ENCODE measurements at places on chromosomes 6 and 20.

- DNase-seq, result no peak
Measured at GRCh38 chr6:52157301-52157941, 28.8 kb upstream of the IL17A start.

DNA sequence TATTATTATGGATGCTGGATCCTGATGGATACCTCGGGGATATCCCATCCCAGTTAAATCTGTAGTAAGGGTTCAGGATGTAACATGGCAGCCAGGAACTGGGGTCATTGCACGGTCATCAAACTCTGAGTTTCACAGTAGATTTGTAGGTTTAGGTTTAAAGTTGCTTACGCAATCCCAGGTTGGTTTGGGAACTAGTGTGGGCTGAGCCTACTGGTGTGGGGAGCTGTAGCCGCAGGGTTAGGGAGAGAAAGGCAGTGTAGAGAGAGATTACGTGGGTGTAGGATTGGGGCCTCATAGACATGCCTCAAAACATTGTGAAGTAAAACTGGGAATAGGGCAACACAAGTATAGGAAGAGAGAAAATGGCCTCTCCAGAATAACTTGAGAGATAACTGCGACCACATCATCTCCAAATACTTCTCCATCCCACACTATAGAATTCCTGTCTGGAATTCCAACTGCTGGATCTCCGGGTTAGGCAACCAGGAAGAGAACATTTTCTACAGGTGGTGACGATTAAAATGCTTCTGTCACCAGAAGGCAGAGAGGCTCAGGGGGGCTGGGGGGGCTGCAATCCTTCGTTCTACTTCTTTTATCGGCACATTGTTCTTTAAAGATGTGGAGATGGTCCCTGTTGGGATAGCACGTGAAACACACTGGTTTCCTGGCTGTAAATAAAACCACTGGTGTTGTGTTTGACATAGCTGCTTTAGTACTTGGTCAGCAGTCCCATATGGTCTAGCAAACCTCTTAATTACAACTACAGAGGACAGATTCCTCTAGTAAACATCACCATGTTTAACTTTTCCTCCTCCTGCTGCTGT, 44.9 kb upstream of the TMEM170B start:
- no peak for DNase-seq

DNA sequence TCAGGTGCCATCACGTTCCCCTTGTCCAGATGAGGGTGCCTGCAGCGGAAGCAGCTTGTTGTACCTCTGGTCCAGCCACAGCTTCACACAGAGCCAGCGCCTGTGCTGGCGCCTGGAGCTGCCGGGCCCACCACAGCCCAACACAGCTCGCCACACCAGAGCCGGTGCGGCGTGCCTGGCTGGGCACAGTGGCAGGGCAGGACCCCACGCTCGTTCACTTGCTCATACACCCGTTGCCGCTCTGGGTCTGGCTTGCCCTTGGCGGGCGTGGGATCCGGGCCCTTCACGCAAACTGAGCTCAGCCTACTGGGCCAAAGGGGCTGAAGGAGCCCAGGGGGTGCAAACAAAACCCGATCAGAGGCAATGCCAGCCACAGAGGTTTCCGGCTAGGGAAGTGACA, 492.5 kb upstream of the MANEA start:
- DNase-seq, result no peak

DNA sequence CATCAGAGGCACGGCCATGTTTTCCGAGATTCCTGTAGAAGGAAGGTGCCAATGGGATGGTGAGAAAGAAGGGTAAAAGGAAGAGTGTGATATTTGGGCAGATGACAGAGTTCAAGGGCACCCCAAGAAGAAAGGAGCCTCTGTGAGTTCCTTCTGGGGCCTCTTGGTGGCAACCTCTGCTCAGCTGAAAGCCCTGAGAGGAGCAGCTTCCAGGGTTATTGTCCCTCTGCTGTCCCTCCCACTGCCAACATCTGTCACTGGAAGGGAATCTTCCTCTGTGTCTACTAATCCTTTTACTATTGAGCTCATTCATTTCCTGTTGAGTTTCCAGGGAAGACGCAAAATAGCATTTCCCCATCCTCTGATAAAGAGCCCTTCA, 40.0 kb upstream of the KCNK16 start:
- DNase-seq, result no peak

GRCh38 chr6:149842331-149842730, 21.8 kb downstream of the LRP11 start:
- DNase-seq, result no peak

DNA sequence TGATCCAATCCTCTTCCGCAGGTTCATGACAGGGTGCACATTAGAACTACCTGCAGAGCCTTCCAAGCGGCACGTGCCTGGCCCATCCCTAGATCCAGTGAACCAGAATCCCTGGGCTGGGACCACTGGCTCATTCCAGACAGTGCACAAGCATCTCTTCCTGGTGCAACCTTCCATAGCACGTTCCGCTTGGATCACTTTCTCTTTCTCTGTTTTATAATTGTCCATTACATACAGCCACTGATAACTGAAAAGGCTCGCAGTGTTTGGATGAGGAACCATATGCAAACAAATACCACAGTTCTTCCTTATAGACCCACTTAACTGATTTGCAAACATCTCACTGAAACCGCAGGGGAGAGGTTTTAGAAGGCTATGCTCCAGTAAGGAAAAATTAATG, 59.6 kb upstream of the DDR1 start:
- no peak for DNase-seq

DNA sequence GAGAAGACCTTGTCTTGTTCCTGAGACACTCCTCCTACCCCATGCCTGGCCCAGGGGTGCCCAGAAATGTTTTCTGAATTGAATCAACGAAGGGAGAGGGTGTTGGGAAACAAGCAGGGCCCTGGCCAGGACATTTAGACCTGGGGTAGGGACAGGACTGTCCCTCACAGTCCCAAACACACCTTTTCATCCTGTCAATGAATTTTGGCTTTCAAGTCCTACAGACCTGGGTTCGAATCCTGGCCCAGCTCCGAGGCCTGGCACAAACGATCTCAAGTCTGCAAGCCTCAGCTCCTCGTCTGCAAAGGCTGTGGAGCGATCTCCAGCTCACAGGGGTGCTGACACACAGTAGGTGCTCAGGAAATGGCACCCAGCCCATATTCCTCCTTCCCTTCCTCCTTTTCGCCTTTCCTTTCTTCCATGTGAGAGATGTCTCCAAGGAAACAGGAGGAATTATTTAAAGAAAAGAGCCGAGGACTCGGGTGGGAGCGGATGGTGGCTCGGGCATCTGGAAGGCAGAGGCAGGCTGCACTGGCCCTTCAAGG, 7.3 kb upstream of the DLGAP4 start:
- DNase-seq, result no peak

DNA sequence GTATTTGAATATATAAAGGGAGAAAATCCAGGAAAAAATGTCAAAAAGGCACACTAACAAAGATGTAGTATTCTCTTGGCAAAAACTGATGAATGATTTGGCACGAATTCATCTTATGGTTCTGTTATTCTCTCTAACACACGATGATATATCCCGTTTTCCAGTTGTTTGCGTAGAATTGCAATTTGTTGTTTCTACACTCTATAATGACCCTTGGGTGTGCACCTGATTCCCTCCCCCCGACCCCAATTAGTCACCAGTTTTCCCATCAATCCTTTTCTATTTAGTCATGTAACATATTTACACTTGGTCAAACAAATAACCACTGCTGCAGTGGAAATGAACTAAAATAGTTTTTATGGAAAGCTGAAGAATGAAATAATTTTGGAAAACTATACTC, 1.5 kb upstream of the ARID1B start:
- no peak for DNase-seq

DNA sequence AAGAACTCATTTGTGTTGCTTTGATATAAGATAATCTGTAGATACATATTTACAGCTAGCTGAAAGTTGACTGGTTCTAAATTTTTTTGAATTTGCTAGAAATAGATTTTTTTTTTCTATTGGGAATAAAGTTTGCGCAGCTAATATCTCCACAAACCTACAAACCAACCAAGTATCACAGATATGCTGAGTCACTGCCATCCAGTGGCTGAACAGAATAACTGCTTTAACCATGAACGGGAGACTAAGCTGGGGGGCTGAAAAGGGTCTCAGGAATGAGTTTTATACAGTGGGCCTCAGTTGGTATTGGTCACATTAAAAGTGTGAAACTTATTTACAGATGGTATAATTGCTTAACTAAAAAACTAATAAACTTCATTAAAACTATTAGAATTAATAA, 326.7 kb upstream of the CNR1 start:
- DNase-seq, result no peak

- no peak for DNase-seq
Measured at GRCh38 chr6:116990679-116991078, 113.6 kb downstream of the RFX6 start.

GRCh38 chr6:40037271-40037670, 103.0 kb upstream of the MOCS1 start:
- no peak for DNase-seq

- no peak for DNase-seq
Measured at GRCh38 chr6:30480536-30481156, 8.7 kb upstream of the HLA-E start.

DNA sequence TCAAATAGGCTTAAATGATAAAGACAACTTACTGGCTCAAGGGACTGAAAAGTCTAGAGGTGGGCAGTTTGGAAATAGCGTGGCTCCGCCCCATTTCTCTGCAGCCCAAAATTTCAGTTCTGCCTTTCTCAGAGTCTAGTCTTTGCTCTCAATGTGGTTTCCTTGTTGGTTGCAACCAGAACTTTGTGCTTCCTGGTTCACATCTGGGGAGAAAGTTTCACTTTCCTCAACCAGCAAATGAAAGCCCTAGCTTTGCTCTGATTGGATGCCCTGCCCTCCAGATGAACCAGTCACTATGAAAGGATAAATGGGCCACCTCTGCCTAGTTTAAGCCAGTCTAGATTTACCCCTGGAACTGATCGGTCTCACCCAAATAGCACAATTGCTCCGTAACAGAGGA, 14.9 kb downstream of the SYCP2L start:
- DNase-seq, result no peak

- DNase-seq, result no peak
Measured at GRCh38 chr6:89944826-89945407, 50.6 kb downstream of the GJA10 start.

- DNase-seq, result no peak
Measured at GRCh38 chr20:58688840-58689239, 3.8 kb upstream of the NPEPL1 start.

DNA sequence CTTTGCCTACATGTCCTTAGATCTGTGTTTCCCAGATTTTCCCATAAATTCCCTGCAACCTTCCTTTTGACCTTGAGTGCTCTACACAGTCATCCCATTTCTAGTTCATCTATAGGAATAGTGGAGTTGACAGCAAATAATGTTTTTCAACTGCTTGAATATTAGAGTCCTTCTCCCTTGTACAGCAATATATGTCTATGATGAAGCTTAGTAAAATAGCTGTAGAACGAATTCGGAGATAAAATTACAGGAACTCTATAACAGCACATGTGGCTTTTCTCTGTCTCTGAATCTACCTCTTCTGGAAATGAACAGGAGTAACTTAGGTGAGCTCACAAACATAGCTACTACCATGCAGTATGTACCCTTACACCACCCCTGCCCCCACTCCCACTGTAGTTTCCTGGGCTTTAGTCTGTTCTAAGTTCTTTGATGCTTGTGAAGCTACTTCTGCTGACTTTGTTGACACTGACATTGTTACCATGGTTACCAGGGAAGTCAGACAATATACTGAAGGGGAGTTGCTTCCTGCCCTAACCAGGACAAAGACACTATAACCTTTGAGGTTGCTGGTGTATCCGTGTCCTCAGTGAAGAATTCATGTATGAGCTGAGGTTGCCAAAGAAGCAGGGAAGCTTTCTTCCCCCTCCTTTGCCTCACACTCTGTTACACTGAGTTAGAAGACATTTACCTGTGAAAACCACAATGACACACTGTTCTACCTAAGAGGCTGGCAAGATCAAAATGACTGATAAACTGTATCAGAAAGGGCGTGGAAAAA, 35.8 kb upstream of the SHLD1 start:
- DNase-seq, result no peak

DNA sequence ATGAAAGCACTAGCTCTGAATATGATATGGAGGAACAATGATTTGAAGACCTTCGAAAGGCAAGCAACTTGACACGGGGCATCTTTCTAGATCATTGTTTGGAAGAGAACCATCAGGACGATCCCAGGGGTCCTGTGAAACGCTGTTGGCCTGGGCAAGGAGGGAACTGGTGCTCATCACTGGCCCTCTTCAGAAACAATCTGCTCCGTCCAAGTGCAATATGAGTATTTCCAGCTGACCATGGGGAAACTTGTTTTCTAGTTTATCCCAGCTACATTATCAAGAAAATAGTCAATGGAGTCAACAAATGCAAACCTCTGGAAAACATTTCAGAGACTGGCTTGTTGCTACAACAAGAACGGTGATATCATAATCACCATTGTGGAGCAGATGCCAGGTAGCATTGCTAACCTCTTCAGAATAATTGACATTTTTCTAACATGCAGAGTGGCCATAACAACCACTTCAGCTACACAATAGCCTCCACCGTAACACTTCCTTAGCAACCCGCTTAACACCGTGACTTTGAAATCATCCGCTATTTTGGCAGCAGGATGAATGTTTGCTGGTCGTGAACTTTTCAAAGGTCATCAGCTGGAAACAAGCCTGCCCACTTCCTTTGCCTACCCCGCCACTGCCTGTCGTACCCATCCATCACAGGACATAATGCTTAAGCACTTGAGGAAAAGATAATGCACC, 112.0 kb upstream of the PDE10A start:
- no peak for DNase-seq

DNA sequence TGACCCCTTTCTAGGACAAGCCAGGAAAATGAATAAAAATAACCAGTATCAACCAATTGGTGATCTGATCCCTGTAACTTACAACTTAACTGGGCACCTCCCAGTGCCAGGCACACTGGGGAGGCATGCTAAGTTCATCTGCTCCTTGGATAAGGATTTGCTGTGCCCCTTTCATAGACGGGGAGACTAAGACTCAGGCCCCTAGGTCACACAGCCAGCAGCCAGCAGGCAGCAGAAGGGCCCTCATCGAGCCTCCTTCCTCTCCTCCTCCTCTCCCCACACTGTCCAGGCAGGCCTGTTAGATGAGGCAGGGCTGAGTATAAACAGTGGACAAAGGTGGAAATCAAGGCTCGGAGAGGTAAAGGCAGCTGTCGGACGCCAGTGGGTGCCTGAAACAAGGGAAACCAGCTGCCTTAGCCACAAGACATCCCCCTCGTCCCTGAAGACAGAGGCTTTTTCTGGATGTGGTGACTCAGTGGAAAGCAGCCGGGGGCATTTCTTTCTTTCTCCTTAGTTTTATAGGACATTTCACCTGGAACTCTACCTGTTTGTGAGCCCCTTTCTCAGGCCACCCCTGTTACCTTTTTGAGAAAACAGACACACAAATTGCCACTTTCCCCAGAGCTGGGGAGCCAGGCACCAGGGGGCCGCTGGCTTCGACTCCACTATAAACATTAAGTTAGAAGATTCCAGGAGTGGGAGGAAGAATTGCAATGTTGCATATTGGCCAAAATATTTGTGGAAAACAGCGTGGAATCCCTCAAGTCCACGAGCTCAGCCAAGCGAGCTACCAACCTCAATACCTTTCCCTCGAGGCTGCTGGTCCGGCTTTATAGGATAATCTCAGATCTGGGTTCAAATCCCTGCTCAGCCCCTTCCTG, 166.0 kb downstream of the PREX1 start:
- DNase-seq, result no peak
